ENCODE measurements at places on chromosomes 5 and 9.

DNA sequence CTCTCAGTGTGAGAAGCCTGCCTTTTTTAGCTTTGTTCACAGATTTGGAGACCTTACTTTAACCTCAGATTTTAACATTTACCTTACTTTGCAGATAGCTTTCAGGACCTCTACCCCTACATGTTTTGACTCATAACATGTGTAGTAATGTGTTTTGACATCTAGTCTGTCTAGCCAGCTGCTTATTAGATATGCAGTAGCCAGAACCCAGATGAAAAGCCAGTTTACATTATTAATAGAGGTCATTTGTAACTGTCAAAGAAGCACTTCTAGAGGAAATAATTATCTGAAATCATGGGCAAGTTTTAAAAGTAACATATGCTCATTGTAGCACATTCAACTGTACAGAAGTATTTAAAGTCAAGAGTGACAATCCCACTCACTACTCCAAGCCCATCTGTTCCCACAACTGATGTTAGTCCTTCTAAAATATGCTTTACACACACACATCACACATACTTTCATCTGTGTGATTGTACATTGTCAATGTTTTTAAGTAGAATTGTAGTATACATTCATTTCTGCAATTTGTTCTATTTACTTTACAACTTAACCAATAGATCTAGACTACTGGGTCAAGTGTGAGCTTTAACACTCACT lies 71.8 kb upstream of the NIPAL4 start:
- no peak for DNase-seq

GRCh38 chr5:45252978-45253377 lies 443.2 kb downstream of the HCN1 start:
- no peak for DNase-seq

GRCh38 chr9:104025104-104025503 lies 69.0 kb upstream of the SMC2 start:
- no peak for DNase-seq

- DNase-seq, result peak; percentile 33
These were observed at the start of gene SMIM3 for GRCh38 chr5:150778517-150779396. SMIM3 (plus strand) TSS chr5:150778757; CDS start chr5:150795441, 16,684 bp downstream.

DNA sequence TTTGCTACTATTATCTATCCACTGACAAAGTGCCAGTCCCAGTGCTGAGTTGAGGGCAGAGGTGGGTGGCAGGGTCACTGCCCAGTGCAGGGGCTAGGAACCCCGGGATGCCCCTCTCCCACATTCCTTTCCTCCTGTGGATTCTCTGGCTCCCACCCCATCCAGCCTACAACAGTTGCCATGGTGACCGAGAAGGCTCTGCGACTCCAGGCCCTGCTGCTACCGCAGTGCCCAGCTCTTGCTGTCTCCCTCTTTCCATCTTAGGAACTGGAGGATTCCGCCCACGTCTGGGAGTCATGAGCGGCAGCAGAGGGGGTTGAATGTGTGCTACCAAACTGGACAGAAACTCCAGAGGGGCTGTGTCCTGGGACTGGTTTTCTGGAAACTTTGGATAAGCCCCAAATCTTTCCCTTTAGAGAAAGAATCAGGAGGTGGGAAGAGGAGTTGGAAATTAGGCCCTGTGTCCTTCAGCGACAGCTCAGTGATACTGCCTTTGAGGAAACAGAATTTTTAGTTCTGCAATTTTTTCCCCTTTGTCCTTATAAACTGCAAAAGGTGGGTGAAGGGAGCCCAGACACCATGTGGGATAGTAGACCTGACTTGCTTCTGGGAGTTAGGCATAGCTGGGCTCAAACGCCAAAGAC lies 20.7 kb upstream of the C5orf47 start:
- DNase-seq, result no peak

DNA sequence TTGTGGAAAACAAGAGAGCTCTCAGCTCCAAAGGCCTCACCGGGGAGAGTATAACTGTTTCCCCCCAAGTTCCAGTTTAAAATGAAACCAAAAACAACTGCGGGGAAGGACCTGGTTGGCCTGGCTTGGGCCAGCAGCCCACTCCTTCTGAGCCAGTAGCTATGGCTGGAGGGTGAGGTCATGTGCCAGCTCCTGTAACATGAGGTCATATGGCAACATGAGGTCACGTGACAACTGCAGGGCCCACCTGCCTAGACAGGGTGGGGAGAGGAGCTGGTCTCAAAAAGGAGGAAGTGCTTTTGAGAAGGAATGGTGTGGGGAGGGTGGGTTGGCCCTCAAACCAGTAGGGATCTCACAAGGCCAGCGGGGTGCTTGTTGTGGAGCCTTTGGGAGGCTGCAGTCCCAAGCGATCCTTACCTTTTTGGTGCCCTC lies 29.3 kb upstream of the CRB2 start:
- DNase-seq, result no peak

DNA sequence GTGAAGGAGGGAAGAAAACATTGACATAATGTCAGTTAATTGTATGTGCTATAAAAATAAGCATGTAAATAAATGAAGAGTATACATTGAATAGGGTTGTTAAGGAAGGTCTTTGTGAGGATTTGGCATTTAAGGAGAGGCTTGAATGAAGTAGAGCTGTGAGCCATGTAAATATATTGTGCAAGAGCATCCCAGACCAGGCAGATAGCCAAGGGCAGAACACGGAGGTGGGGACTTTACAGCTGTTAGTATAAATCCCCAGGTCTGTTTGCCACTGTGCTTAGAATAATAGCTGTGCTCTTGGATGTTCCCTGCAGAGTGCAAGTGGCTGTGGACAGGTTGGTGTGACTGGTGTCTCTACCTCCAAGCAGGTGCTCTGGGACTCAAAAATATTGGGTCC lies 211.7 kb downstream of the LRRC70 start:
- no peak for DNase-seq

DNA sequence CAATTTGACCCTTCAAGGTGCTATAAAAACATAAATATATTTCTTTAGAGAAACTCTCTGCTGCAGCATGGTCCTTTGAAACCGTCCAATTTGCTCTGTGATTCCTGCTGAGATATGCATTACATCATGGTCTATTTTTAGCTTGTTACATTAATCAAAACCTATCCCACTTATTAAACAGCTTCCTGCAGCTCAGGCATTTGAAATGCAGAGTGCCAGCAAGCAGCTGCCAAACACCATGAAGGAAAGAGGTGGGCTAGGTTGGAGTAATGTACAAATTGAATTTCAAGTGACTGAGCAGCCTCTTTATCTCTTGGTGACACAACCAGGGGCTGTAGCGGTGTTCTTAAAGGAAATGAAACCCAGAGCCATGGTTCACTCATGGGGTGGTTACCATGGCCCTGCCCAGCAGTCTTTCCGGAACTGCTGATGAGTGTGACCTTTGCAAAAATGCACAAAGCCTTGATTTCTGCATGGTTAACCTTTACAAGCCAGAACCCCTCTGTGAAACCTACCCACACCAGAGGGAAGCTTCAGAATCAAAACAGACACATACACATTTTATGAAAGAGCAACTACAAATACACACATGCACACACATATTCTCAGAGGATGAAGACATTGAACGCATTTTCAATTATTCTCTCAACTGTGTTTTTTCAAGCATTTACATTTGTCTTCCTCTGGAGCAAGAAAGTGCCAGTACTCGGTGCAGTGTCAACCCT lies 155.8 kb upstream of the ZNF608 start:
- DNase-seq, result no peak

GRCh38 chr9:20950707-20951106 lies 80.7 kb downstream of the HACD4 start:
- DNase-seq, result no peak

- DNase-seq, result no peak
These were observed 170.8 kb upstream of the RGMB start for GRCh38 chr5:98602534-98603112.

- no peak for DNase-seq
These were observed 3.8 kb upstream of the CTNNAL1 start for GRCh38 chr9:109017061-109017460.

Data from T-helper 1 cell (primary cell).